ENCODE measurements at places on chromosomes 11 and 22.

DNA sequence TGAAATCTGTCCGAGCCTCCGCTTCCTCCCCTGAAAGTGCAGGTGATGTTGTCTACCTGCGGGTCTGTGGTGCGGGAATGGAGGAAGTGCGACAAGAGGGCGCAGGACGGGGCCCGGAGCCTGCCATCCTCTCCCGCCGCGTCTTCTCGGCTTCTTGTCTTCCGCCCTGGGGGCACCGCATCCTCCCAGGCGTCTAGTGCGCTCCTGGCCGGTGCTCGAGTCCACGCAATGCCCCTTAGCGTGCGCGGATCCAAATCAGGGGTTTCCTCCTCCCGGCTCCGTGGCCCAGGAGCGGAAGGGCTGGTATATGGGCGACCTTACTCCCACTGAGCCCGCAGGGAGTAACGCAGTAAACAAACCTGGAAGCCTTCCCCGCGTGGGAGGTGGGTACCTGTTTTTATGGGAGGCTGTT, 405 bp downstream of the SFI1 start:
- no peak for DNase-seq

- DNase-seq: no peak
Measured at GRCh38 chr11:48020092-48020755, 39.9 kb downstream of the PTPRJ start.

DNA sequence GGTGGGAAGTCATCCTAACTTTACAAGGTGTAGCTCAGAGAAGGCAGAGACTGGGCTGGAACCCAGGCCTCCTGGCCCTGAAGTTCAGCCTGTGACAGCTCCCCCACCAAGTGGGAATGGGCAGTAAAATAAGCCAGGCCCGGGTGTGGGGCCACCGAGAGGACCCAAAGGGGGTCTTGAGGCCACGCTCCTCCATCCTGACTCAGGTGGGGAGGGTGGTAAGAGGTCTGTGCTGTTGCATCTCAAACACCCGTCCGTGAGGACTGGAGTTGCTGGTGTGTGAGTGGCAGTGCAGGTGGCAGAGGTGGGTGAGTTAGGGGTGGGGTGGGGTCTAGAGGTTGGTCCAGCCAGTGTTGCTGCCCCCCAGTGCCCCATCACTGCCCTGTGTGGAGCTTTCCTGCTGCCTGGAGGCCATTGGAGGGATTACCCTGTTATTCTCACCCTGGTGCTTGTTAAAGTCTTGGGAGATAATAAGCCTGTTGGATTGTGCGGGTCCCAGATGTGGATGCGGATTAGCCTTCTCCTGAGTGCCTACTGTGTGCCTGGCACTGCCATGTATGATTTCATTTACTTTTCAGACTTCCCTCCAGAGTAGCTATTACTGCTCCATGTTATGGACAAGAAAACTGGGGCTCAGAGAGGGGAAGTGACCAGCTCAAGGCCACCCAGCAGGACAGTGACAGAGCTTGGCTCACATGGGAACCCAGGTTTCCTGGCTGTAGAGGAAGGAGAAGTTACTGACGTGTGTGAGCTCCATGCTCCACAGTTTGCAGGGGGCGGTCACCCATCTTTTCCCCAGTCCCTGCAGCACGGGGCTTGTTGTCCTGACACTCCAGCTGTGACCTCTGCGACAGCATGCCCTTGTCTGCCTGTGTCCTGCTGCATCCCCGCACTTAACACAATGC, 12.9 kb downstream of the SERPINH1 start:
- no peak for DNase-seq

DNA sequence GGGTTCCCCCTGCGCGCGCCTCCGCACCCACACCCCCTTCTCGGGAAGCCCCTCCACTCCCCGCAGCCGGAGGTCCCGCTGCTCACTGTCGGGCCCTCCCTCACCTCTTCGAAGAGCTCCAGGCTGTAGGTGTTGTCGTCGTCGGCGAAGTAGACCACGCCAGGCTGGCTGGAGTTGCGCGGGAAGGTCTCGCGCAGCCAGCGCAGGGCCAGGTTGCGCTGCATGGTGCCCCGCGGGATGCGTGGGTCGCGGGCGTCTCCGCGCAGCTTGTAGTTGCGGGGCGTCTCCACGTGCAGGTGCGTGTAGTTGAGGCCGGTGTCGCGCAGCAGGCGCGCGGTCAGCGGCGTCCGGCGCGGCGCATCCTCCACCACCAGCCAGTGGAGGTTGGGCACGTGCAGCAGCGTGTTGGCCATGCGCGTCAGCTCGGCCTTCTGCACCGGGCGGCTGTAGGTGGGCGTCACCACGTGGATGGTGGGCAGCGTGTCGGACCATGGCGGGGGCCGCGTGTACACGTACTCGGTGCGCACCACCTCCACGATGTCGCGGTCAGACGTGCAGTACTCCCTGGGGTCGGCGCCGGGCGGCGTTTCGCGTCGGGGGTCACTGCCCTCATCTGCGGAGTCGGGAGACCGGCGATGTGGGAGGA, 28.3 kb downstream of the B3GAT1 start:
- DNase-seq: no peak

DNA sequence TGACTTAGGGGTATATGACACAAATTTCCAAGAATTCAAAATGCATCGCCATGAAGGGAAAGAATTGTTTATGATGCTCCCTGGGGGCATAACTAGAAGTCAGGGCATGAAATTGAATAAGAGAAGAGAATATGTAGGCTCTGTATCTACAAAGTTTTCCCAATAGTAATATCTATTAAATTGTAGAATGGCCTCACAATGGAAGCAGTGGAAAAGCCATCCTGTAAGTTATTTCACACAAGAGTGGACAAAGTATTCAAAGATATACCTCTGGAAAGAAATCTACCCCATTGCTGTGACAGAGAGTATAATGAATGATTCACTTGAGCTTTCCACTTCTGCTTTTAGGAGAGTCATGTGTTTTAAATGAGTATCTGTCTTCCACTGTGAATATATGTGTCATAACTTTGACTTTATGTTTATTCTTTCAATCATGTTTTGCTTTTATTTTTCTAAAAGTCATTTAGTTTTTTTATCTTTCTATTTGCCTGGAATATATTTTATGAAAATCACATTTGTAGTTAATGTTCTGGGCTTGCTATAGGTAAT, 65.7 kb upstream of the DDI1 start:
- no peak for DNase-seq

DNA sequence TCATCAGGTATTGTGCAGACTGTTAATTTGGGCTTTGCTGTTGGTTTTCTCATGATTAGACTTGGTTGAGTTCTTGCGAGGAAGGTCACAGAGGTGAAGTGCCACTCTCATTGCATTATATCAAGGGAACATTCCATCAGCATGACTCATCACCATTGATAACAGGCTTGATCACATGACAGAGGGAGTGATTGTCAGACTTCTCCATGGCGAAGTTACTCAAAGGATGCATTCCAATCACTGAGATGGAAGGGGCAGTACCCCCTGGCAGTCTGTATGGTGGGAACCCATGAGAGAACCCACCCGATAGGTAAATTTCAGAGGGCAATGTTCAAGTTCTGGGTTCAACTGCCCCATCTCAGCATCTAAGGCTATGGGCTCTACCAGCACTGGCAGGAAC, 19.4 kb upstream of the P2RY2 start:
- DNase-seq: no peak

DNA sequence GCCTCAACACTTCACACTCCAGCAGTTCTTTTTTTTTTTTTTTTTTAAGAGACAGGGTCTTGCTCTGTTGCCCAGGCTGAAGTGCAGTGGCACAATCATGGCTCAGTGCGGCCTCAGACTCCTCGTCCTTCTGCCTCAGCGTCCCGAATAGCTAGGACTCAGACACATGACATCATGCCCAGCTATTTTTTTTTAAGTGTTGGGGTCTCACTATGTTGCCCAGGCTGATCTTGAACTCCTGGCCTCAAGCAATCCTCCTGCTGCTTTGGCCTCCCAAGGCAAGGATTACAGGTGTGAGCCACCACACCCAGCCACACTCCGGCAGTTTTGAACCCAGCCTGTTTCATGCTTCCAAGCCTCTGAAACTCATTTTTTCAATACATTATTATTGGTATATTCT, 3.7 kb downstream of the PPP2R1B start:
- no peak for DNase-seq

- no peak for DNase-seq
Measured at GRCh38 chr11:63933459-63933858, 5.3 kb upstream of the NAA40 start.
